IgD-negative memory B cell (primary cell): ENCODE measurements at places on chromosomes 4 and X. TPM values are rescaled to one million over a fixed set of nuclear protein-coding genes. Genes with fewer than 3 reads are reported as not detected.

Gene RASL11B
- 0.13 TPM for polyA plus RNA-seq

Gene MXD4
- 31.1 TPM for polyA plus RNA-seq

Gene POU4F2
- polyA plus RNA-seq, result not detected

Gene SPANXB1
- polyA plus RNA-seq, result not detected

Gene FAM9C
- not detected for polyA plus RNA-seq

Gene EGF
- polyA plus RNA-seq, result 0.51 TPM

Gene GIMD1
- not detected for polyA plus RNA-seq

Gene NDST3
- not detected for polyA plus RNA-seq

Gene OTUD6A
- polyA plus RNA-seq, result not detected

Gene COX7B2
- polyA plus RNA-seq, result not detected

Gene RNF212
- 0.68 TPM for polyA plus RNA-seq

Gene ZCCHC12
- not detected for polyA plus RNA-seq

Gene KLB
- polyA plus RNA-seq, result 0.09 TPM

Gene ANKRD17
- polyA plus RNA-seq, result 9.6 TPM

Gene NCAPG
- polyA plus RNA-seq, result 1.2 TPM

Gene TMEM271
- polyA plus RNA-seq, result not detected

Gene MAOB
- not detected for polyA plus RNA-seq

Gene TMEM35A
- not detected for polyA plus RNA-seq

Gene TRMT10A
- polyA plus RNA-seq, result 2.3 TPM

Gene STK32B
- not detected for polyA plus RNA-seq

Gene ANK2
- not detected for polyA plus RNA-seq

Gene MAP3K15
- polyA plus RNA-seq, result not detected

Gene NLGN3
- polyA plus RNA-seq, result 0.15 TPM

Gene HSFX2
- 0.16 TPM for polyA plus RNA-seq

Gene NDUFA1
- 249 TPM for polyA plus RNA-seq

Gene SLC7A11
- 0.04 TPM for polyA plus RNA-seq

Gene SRPX
- not detected for polyA plus RNA-seq

Gene AFF2
- not detected for polyA plus RNA-seq

Gene PDGFRA
- polyA plus RNA-seq, result not detected

Gene DUSP21
- not detected for polyA plus RNA-seq

Gene RTL9
- polyA plus RNA-seq, result not detected

Gene DUX4
- polyA plus RNA-seq, result not detected

Gene MAGEA11
- polyA plus RNA-seq, result not detected

Gene GPR119
- polyA plus RNA-seq, result not detected

Gene OTC
- polyA plus RNA-seq, result not detected

Gene PHOX2B
- polyA plus RNA-seq, result not detected

Gene MND1
- not detected for polyA plus RNA-seq

Gene FAT4
- not detected for polyA plus RNA-seq

Gene NALF2
- not detected for polyA plus RNA-seq

Gene AMOT
- 3.3 TPM for polyA plus RNA-seq

Gene CTAG1A
- polyA plus RNA-seq, result not detected

Gene TMEM47
- polyA plus RNA-seq, result not detected

Gene HHIP
- polyA plus RNA-seq, result not detected

Gene CENPE
- 0.49 TPM for polyA plus RNA-seq

Gene PABPC1L2B
- not detected for polyA plus RNA-seq

Gene OGT
- 34.1 TPM for polyA plus RNA-seq

Gene MMRN1
- 0.18 TPM for polyA plus RNA-seq

Gene TEC
- 4.0 TPM for polyA plus RNA-seq

Gene VSIG4
- polyA plus RNA-seq, result not detected

Gene POLR2B
- polyA plus RNA-seq, result 39.8 TPM

Gene HELT
- not detected for polyA plus RNA-seq

Gene TCEAL3
- 8.7 TPM for polyA plus RNA-seq

Gene CYBB
- 122 TPM for polyA plus RNA-seq

Gene IL1RAPL2
- polyA plus RNA-seq, result not detected

Gene ARR3
- polyA plus RNA-seq, result not detected

Gene CSAG3
- not detected for polyA plus RNA-seq

Gene ADGRG4
- not detected for polyA plus RNA-seq
